ENCODE measurements at places on chromosomes 16 and 17. TPM values are rescaled to one million over a fixed set of nuclear protein-coding genes. Genes with fewer than 3 reads are reported as not detected.

Gene IRX3
- 15.5 TPM for total RNA-seq

Gene KCNAB3
- total RNA-seq = 1.7 TPM

Gene TVP23A
- total RNA-seq = not detected

Gene RUSF1
- 46.5 TPM for total RNA-seq

Gene TP53TG3F
- total RNA-seq = not detected

Gene FAM171A2
- total RNA-seq = 2.0 TPM

Gene MYLK3
- total RNA-seq = 0.17 TPM

Gene HOXB8
- total RNA-seq = not detected

Gene CRHR1
- total RNA-seq = not detected

Gene PGAP6
- 44.5 TPM for total RNA-seq

GRCh38 chr16:58733248-58733670 is 857 bp downstream of the GOT2 start:
- no peak for DNase-seq

GRCh38 chr16:10931134-10931533 is 11.1 kb downstream of the DEXI start:
- no peak for DNase-seq

DNA sequence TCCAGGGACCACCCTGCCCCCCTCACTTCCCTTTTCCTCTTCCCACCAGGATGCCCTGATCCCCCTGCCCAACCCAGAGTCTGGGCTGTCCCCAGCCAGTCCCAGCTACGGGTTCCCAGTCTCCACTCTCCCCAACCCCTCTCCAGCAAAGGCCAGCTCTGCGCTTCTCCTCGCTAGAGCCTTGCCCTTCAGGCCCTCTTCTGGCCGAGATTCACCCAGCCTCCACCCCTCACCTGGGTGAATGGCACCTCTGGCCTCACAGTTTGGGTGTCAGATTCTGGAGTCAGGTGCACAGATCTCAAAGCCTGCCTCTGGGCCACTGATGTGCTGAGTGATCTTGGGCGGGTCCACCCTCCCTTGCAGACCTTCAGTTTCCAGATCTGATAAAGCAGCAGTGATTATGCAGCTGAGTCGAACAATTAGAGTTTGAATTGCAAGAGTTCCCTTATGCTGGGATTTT is 185.6 kb upstream of the TNRC6C start:
- no peak for DNase-seq

GRCh38 chr17:77726549-77727006 is 231.9 kb upstream of the TNRC6C start:
- no peak for DNase-seq

DNA sequence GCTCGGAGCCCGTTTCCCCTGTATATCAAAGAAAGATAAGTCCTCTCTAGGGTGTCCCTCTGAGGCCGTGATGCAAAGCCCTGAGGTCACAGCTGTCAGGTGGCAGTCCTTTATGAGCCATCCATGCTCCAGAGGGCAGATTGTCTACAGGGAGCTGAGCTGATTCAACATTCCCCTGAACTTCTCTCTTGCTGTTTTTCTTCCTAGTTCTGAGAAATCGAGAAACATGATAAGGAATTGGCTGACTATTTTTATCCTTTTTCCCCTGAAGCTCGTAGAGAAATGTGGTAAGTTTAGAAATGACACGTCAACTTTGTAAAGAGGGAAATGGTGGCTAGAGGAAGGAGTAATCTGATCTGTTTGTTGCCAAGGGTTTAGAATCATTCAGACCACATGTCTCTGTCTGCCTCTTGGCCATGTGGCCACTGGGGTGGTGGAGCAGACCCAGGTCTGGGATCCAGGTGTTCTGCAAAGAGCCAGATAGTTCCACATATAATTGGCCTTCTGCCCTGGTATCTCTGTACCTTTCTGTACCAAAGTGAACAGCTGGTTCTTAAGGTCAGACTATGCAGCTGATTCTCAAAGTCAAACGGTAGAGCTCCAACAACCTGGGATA is 3.5 kb downstream of the CTNS start:
- no peak for DNase-seq

DNA sequence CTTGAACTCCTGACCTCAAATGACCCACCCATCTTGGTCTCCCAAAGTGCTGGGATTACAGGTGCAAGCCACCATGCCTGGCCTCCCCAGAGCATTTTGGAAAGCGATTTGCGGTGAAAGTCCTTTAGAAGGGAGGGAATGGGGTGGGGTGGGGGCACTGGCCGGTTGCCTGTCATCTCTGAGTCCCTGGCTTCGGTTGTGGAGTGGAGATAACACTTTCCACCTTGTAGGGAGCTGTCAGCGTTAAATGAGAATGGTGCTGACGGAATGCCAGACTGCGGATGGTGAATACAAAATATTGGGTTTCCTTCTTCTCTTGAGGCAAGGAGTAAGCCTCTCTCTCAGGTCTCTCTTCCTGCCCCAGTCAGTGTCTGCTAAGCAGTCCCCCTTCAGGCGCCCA is 5.2 kb upstream of the WNT3 start:
- no peak for DNase-seq

DNA sequence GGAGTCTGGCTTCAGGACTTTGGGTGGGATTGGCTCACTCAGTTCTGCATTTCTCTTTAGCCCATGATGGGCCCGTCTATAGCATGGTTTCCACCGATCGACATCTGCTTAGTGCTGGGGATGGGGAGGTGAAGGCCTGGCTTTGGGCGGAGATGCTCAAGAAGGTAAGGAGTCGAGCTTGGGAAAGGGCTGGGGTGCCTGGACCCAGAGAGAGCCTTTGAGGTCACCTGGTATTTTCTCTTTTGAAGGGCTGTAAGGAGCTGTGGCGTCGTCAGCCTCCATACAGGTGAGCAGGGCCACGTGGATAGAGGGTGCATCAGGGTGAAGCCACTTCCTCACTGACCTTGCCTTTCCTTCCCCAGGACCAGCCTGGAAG is 2.2 kb downstream of the THOC6 start:
- DNase-seq = no peak

DNA sequence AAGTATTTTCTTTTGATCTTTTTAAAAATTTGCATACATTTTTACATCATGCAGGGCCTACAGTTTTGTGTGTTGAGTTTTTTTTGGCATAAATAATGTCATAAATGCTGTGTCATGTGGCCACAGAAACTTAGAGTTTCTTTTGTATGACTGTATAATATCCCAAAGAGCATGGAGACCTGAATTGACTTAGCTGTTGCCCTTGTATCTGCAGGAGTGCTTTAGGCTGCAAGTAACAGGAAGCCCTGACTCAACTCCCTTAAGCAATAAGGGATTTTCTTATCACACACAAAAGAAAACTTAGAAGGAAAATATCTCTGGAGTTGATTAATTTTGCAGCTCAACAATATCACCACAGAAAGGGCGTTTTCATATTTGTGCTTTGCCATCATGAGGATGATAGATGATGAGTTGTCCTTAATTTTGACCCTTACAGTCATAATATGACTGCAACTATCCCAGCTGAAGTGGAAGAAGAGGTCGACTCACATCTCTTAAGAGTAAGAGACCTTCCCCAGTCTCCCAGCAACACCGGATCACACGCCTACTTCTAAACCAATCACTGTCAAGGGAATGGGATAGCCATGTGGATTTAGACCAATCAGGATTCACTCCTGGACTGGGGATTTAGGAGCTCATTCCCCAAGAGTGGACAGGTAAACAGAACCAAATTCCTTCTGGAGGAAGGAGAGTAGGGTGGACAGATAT is 138.9 kb downstream of the GSG1L start:
- DNase-seq = peak; percentile 37

DNA sequence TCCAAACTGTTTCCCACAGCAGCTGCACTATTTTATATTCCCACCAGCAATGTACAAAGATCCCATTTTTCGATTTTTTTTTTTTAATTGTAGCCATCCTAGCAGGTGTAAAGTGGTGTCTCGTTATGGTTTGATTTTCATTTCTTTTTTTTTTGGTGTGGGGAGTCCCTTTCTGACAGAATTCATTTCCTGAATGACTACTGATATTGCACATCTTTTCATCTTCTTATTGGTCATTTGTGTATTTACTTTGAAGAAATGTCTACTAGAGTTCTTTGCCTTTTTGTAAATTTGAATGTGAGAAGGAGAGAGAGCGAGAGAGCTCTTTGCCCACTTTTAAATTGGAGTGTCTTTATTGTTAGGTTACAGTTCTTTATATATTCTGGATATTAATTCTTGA is 14.0 kb downstream of the CYB5B start:
- DNase-seq = no peak

DNA sequence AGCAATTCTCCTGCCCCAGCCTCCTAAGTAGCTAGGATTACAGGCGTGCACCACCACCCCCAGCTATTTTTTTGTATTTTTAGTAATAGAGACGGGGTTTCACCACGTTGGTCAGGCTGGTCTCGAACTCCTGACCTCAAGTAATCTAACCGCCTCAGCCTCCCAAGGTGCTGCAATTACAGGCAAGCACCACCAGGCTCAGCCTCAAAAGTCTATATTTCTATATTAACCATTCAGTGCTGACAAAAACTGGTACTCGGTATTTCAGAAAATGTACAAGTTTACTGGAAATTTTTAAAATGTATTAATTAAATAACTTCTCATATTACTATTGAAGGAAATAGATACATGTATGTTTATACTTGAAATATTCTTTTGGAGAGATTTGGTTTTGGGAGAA is 1.4 kb upstream of the HEXD start:
- no peak for DNase-seq

- no peak for DNase-seq
Measured at GRCh38 chr16:68833251-68833650, 10.1 kb upstream of the TANGO6 start.

DNA sequence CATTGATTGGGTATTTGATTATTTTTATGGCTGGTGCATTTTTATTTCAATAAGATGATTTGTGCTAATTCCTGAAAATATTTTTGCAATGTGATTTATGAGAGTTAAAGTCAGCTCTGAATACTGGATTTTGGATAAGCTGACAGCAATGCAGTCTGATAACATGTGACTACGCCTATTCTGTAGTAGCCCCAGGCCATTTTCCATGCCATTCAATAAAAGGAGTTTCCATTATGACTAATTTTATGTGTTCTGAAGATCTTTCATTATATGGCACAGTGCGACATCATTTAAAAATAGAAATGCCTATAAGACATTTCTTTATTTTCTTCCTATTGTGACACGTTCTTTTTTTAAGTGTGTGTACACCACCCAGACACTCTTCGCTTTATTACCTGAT is 46.3 kb downstream of the KCNJ2 start:
- peak; percentile 1 for DNase-seq

GRCh38 chr16:12551530-12551929 is 252.2 kb downstream of the CPPED1 start:
- no peak for DNase-seq

GRCh38 chr17:57046749-57047148 is 38.3 kb upstream of the AKAP1 start:
- no peak for DNase-seq

DNA sequence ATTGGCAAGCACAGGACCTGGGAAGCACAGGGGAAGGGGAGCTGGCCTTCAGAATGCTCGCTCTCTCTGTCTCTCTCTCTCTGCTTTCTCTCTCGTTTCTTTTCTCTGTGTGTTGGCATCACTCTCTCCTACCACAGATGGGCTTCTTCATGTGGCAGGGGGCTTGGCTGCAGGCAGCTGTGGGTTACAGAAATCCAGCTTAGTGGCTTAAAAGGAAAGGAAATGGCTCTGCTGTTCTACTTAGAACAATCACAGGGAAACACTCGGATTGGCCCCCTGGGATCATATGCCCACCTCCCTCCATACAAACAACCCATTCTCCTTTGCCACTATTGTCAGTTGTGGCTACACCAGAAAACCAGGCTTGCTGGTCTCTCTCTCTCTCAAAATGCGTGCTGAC is 20.4 kb downstream of the TBX2 start:
- no peak for DNase-seq

GRCh38 chr17:67511804-67512203 is 134.7 kb downstream of the PITPNC1 start:
- DNase-seq = no peak

DNA sequence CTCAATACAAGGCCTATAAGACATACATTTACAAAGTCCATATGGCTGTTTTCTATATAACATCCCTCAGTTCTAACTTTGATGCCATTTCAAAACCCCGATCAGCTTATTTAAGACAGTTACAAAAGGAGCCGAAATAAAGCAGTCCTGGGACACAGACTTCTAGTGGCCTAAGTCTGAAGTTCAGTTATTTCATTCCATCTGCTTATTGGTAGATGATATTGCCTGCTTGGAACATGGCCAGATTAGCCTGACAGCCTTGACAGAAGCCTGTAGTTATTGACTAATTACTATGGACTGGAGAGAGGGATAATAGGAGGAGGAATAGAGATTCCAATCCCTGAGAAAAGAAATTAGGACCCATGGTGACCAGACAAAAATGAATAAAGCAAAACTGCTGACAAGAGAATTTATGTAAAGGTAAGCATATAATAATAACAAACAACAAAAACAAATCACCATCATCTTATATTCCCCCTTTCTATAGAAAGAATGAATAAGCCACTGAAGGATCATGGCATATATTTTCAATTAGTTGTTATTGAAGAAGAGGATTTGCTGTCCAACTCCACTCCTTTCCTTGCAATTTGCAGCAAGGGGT is 206.3 kb upstream of the TOM1L1 start:
- DNase-seq = no peak
